ENCODE measurements at places on chromosomes 3 and 15.

DNA sequence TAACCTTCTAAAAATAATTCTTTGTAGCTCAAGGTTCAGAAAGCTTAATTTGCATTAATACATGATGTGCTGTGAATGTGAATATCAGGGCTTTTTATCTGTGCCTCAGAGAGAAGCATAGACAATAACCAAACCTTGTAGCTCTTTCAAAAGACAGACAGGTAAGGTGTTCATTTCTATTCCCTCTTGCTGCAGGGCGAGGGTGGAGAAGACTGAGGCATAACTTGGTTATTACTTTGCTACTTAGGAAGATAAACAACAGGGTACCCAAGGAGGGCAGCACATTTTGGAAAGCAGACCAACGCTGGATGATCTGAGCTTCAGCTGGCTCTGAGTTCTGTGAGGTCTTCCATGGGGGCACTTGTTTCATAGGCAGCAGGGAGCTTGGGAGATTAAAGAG lies 408.6 kb upstream of the RARB start:
- DNase-seq, result no peak

GRCh38 chr15:61621146-61621545 lies 392.0 kb upstream of the RORA start:
- no peak for DNase-seq

DNA sequence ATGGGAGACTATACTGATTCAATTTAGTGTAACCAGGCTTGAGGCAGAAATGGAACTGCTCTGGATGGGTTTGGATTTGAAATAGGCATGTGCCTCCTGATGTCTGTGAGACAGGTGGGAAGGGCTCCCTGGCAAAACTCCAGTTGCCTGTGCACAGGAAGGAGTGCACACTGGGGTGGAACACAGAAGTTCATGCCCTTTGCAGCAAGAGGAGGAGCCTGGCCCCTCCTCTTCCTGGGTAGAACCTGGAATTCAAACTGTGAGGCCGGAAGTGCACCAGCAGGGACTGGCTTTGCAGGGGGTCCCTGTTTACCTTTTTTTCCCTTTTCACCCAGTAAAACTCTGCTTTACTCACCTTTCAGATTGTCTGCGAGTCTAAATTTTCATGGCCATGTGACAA lies 99.9 kb downstream of the GMPS start:
- DNase-seq, result no peak

- no peak for DNase-seq
Measured at GRCh38 chr3:5226783-5227182, 39.3 kb downstream of the EDEM1 start.

DNA sequence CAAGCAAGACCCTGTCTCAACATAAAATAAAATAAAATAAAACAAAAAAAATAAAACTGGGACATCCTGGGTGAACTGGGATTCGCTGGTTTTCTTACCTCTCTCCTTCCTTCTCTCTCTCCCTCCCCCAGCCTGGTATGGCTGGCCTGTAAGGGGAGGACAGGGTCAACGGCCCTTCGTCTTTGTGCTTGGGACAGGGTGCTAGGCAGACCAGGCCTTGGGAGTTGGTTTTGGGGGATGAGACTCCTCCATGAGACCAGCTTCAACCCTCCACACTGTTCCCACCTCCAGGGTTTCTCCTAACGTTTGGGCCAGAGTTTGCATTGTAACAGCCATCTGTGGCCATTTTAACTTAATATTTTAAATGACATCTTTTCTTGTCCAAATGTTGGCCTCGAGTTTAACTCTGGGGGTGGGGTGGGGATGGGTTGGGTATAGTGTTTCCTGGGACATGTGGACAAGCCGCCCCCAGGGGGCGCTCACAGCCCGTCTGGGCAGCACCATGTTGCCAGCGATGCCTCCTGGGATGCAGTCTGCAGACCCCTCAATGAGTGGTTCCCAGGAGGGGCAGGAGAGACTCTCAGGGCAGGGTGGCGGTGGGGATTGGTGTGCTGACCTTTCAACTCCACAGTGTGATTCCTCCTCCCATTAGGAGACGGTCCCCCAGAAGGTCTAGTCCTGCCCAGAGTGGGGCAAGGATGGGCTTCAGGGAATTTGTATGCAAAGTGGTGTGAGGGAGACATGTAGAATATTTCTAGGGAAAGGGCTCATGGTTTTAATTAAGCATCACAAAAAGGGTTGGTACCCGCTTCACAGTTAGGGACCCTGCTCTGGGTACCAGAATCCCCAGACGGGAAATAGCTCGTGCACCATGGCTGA lies 37.7 kb upstream of the LCTL start:
- DNase-seq, result peak; percentile 40

GRCh38 chr3:45437383-45437782 lies 49.0 kb downstream of the LARS2 start:
- DNase-seq, result no peak

- DNase-seq, result no peak
Measured at GRCh38 chr3:71786551-71786950, 1.6 kb upstream of the PROK2 start.

DNA sequence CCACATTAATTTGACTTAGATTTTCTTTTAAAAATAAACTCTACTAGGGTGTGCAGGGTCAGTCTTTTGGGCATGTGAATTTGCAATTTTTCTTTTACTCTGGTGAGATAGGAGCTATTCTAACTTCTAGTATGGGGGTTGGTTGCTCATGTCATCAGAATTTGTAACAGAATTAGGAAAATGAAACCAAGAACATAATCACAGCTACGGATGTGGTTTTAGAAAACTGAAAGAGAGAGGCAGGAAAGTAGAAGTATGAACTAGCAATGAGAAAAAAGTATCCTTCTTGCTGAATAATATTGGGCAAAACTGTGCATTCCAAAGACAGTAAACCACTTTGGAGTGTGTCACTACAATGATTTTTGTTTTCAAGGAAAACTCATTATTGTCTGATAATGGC lies 43.3 kb downstream of the ADPGK start:
- no peak for DNase-seq

DNA sequence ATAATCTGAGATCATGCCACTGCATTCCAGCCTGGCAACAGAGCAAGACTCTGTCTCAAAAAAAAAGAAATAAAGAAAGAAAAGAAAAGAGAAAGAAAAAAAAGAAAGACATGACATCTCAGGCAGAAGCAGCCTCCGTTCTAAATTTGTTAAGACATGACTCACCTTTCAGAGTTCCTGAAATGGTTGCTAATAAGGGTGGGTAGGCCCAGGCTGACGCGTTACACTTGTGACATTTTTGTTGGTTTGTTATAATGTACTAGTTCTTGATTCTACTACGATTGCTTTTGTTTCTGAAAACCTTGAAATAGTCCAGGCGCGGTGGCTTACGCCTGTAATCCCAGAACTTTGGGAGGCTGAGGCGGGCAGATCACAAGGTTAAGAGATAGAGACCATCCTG lies 21.0 kb downstream of the SLC25A20 start:
- DNase-seq, result no peak

- no peak for DNase-seq
Measured at GRCh38 chr15:80942266-80942665, 47.4 kb downstream of the MESD start.

Measured in stimulated activated CD8-positive, alpha-beta memory T cell treated with anti-CD3 and anti-CD28 coated beads, Interleukin-7, amount 100 ng/mL, for 4 hours (primary cell).